CD4-positive, alpha-beta T cell treated with Interleukin-6 at 100 ng/mL for 8 hours (primary cell): ENCODE measurements at places on chromosomes 5 and 9.
A peak's percentile ranks its signal among the peaks of the same experiment; 100 is the strongest.

- no peak for DNase-seq
These were observed 72.7 kb upstream of the NREP start for GRCh38 chr5:111829701-111830100.

- DNase-seq, result no peak
These were observed 205.3 kb upstream of the HAPLN1 start for GRCh38 chr5:83925955-83926337.

GRCh38 chr5:159185773-159186172, 23.6 kb downstream of the RNF145 start:
- DNase-seq, result no peak

- DNase-seq, result no peak
These were observed 139.9 kb downstream of the PIP5K1B start for GRCh38 chr9:68844631-68845612.

DNA sequence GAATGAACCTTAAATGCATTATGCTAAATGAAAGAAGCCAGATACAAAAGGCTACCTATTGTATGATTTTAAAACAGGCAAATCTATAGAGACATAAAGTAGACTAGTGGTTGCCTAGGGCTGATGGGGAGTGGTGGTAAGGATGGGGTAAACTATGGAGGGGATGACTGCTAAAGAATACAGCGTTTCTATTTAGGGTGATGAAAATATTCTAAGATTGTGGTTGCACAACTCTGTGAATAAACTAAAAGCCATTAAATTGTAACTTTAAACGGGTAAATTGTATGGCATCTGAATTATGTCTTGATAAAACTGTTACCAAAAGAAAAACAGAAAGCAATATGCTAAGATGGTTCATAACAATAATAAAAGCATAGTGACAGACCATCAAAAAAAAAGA, 21.4 kb downstream of the KLHL3 start:
- no peak for DNase-seq

DNA sequence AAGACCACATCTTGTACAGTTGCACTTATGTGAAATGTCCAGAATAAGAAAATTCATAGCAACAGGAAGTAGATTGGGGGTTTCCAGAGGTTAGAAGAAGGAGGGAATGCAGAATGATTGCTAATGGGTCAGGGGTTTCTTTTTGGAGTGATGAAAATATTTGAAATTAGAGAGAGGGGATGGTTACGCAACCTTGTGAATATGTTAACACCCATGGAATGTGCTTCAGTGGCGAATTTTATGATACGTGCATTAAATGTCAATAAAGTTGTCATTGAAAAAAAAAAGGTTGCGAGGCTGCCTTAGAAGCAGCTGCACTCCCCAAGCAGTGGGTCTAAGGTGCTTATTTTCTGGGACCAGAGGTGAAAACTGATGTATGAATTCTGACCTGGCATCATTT, 64.4 kb upstream of the SUB1 start:
- no peak for DNase-seq

GRCh38 chr5:121478636-121479035, 373.0 kb upstream of the FTMT start:
- DNase-seq, result no peak

GRCh38 chr9:103458826-103459225, 463.7 kb downstream of the CYLC2 start:
- DNase-seq, result no peak

GRCh38 chr9:137497921-137498719, 39.0 kb upstream of the NSMF start:
- no peak for DNase-seq

- no peak for DNase-seq
These were observed 2.3 kb upstream of the TSSK1B start for GRCh38 chr5:113437111-113437510.

GRCh38 chr5:39040875-39041274, 33.3 kb downstream of the RICTOR start:
- no peak for DNase-seq

GRCh38 chr9:114179516-114179915, 24.2 kb downstream of the COL27A1 start:
- DNase-seq, result no peak

GRCh38 chr5:149203921-149204441, 62.7 kb downstream of the ABLIM3 start:
- DNase-seq, result no peak

DNA sequence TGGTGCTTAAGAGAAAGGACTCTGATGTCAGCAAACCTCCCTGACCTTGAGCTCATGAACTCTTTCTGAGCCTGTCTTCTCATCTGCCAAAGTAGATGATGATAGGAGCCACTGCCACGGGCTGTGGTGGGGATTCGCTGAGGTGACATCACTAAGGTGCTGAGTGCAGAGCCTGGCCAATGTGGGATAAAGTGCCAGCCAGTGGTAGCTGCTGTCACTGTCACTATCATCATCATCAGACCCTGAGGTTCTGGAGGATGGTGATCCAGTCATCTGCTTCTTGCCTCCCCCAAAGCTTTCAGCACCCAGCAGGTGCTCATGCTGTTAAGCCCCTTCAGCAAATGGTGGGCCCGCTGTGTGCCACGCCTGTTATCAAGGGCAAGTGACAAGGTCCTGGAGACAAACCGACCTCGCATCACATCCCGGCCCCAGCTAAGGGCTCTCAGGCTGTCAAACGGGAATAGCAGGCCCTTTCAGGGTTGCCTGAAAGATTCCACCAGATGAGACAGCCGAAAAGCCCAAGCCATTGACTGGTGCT, 6.4 kb downstream of the FPGS start:
- no peak for DNase-seq

DNA sequence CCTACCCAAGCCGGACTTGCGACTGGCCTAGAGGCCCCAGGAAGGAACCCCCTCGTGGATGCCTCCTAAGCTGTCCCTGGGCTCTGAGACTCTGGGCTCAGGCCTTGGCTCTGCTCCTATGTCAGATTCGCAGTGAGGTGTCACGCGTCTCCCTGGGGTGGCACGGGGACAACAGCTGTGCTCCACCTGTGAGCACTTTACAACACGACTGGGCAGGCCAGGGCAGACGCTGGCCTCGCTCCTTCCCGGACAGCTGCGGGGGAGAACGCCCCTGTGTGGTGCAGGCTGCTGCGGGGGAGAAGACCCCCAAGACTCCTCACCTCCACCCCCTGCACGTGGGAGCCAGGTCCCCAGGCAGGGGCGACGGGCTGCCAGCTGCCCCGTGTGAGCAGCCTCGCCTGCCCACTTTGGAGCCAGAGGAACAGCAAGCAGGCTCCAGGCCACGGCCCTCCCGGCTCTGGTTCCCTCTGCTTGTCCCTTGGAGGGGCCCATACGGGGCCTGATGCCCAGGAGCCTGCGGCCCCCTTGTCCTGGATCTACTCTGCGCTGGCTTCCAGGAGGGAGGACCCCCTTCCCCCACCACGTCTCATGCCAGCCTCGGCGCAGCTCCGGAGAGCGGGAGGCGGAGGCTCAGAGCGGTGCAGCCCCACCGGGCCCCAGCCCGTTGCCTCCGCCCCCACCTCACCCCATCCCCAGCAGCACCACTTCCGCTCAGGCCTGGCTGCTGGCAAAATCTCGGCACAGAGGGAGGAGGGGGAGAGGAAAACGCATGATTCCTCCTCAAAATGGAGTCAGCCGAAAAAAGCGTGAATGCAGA, 36.0 kb downstream of the SARDH start:
- peak; percentile 82 for DNase-seq

GRCh38 chr5:81363093-81363871, 30.7 kb downstream of the ACOT12 start:
- no peak for DNase-seq

DNA sequence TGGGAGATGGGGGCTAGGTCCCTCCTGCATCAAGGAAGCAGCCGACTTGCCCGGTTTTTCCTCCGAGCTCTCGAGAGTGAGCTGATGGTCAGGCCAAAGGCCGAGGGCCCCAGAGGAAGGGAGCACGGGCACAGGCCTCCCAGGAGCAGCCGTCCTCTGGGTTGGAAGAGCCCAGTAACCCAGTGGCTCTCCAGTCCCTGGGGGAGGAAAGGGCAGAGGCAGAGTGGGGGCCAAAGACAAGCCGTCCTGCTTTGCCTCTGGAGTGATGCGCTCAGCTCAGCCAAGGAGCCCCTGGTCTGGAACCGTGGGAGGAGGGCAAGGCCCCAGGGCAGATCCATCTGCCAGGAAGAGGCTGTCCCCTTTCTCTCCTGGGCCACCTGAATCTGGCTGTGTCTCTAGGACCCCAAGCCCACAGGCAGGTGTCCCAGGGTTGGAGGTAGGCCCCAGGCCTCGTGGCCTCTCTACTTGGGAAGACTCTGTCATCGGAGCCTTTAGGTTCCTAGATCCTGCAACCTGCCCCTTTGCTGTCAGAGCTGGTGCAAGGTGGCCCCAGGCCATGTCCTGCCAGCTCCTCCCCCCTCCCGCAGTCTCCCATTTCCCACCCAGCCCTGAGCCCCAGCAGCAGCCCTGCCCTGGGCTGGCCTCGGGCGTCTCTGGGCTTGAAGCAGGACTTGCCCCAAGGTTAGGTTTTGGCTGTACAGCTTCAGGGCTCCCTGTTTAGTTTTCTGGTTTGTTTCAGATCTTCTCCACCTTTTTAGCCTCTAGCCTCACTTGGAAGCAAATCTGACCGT, 224.1 kb downstream of the CACNA1B start:
- DNase-seq, result no peak

DNA sequence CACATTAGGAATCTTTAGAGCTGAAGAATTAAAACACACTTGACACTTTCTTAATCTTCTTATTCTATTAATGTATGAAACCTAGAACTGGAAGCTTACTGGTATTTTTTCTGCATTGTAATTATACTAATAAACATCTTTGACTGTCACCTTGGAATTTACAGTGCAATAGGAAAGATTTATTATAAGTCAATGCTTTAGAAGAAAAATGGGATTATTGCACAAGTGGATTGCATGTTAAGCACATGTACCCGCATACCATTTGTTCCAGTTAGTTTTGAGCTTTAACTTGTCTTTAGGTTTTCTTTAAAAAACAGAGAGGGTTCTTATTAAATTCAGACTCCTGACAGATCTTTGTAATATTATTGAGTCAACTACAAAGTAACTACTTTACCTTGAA, 278.5 kb downstream of the CCDC171 start:
- no peak for DNase-seq

GRCh38 chr5:174217527-174217926, 172.0 kb downstream of the NSG2 start:
- no peak for DNase-seq

- DNase-seq, result no peak
These were observed 9.5 kb downstream of the NPM1 start for GRCh38 chr5:171397190-171397589.

GRCh38 chr5:136192015-136192525, 892 bp downstream of the SMIM32 start:
- no peak for DNase-seq

GRCh38 chr5:169302491-169303118, 1.7 kb upstream of the SLIT3 start:
- peak; percentile 18 for DNase-seq

- DNase-seq, result no peak
These were observed 119.4 kb downstream of the TTC39B start for GRCh38 chr9:15187589-15187988.

GRCh38 chr9:109085510-109085909, 34.2 kb downstream of the TMEM245 start:
- no peak for DNase-seq

- no peak for DNase-seq
These were observed 133.5 kb downstream of the MED27 start for GRCh38 chr9:131946180-131946579.

DNA sequence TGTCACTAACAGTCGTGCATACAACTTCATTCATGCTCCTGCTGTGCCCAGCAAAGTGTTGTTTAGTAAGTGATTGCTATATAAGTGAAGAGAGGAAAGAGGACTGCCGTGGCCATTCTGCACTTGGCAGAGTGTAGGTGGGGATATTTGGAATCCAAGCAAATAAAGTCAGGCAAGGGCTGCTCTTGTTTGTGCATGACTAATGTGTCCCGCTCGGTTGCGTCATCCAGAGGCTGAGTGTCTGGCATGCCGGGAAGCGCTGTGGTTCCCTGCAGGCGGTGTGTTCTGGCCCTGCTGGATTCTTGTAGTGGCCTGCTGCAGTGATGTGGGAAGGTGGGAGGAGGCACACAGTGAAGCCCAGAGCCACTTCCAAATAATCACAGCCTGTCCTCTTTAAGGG, 136.9 kb upstream of the ANKH start:
- no peak for DNase-seq

DNA sequence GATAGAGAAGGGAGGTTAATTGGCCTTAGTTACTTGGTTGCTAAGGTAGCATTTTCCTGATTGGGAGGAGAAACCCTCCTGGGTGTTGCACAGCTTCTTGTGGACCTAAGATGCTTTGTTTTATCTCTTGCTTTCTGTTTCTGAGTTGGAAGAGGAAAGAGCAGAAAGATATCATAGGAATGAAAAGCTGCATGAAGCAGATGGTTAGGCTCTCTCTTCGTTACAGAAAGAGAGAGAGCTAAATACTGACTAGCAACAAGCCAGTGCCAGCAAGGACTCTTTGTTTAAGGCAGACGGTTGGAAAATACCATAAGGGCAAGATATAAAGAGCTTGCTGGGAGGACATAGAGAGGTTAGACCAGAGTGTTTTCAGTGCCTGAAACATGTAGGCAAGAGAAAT, 103.1 kb downstream of the ATG10 start:
- no peak for DNase-seq

GRCh38 chr5:63101870-63102269, 523.3 kb downstream of the LRRC70 start:
- no peak for DNase-seq

- no peak for DNase-seq
These were observed 70.4 kb upstream of the TBCA start for GRCh38 chr5:77846422-77847128.

- DNase-seq, result no peak
These were observed 145.8 kb downstream of the TMEM232 start for GRCh38 chr5:110580625-110581024.

- DNase-seq, result peak; percentile 35
These were observed 76.8 kb downstream of the CFAP77 start for GRCh38 chr9:132486706-132487350.

DNA sequence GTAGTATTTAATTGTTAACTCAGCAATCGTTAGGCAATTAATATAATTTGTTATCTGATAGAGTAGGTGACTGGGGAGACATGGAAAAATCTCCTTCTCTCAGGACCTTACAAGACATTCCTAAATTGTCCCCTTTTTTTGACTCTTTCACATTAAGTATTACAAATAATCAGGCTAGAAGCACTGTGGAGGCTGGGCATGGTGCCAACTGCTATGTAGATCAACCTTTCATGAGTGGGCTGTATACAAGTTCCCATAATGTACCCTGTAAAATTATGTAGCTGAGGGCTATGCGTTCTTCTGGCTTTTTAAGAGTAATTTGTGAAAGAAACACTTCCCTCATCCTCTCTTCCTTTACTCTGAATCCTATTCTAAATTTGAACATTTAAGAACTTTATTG, 140.2 kb downstream of the NFIB start:
- no peak for DNase-seq

- no peak for DNase-seq
These were observed 139.3 kb upstream of the SLIT3 start for GRCh38 chr5:169440107-169440705.

DNA sequence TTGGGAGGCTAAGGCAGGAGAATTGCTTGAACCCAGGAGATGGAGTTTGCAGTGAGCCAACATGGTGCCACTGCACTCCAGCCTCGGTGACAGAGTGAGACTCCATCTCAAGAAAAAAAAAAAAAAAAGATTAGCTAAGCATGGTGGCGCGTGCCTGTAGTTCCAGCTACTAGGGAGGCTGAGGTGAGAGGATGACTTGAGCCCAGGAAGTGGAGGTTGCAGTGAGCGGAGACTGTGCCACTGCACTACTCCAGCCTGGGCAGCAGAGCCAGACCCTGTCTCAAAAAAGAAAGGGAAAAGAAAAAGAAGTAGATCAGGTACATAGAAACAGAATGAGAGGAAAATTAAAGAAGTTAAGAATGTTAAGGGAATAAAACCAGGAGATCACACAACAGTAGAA, 927.1 kb upstream of the DMAC1 start:
- no peak for DNase-seq
